ENCODE measurements at places on chromosomes 7 and 10.

DNA sequence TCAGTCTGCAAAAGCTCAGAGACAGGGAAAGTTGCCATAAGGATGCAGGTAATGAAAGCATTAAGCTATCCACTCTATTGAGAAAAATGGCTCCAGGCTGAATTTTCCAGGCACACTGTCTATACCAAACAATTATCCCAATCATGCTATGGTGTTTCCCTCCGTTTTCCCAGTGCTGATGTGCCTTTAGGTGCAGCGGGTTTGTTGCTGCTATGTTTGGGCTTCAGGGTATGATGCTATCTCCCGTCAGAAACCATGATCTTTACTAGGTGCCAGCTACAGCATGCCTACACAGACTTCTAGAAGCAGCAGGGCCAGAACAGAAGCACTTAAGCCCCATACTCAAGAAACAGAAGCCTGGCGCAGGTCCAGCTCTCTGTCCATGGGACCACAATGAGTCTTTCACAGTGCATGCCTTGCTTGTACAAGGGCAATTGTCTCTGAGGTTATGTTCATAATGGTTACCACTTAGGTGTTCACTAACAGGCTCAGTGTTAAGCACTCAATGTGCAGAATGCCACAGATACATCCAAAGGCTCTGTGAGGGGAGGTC is 19.4 kb downstream of the STEAP1B start:
- DNase-seq = no peak

DNA sequence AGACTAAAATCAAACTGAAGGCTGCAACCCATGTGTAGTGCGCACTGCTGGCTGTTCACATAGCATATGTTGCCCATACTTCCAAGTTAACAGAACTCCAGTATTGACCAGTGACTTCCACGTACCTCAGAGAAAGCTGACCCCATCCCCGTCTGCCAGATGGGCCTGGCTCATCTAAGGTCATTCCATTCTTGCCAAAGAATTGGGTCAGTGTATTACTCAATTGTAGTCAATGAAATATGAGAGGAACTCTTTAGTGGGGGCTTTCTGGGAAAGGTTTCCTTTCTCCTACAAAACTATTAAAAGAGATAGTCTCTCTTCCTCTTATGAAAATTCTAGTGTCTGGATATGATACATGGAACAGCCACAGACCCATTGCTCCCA is 238.6 kb downstream of the COBL start:
- no peak for DNase-seq

GRCh38 chr10:17648243-17649035 is 4.5 kb downstream of the STAM start:
- no peak for DNase-seq

DNA sequence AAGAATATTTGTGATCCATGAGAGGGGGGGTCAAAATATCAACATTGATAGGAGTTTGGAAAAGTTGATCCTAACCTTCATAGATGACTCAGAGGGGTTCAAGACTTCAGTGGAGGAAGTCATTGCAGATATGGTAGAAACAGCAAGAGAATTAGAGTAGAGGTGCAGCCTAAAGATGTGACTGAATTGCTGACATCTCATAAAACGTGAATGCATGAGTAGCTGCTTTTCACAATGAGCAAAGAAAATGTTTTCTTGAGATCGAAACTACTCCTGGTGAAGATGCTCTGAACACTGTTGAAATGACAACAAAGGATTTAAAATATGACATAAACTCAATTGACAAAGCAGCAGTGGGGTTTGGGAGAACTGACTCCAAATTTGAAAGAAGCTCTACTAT is 700.7 kb upstream of the FZD8 start:
- DNase-seq = no peak

GRCh38 chr10:17113346-17113745 is 16.3 kb downstream of the CUBN start:
- no peak for DNase-seq

- no peak for DNase-seq
These were observed 77.4 kb upstream of the HPS1 start for GRCh38 chr10:98524124-98524523.

GRCh38 chr7:146319629-146320028 is 203.0 kb downstream of the CNTNAP2 start:
- DNase-seq = no peak

- no peak for DNase-seq
These were observed 50.6 kb upstream of the TES start for GRCh38 chr7:116159711-116160110.

DNA sequence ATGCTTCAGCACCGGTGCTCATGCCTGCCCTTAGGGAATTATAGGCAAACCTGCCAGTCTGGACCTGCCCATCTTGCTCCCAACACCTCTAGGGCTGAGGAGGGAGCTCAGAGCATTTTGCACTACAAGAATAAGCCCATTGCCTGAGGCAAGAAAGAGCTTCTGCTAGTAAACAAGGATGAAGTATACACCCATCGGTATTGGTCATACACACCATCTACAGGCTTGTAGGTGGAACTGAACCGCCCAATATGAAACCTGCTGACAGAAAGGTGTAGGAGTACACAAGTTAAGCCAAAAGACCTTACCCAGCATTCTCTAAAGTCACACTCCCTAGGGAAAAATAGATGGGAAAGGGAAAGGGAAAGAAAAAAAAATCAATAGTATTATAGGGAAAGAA is 957.0 kb upstream of the LRRTM3 start:
- no peak for DNase-seq

GRCh38 chr7:28406192-28406591 is 6.1 kb upstream of the CREB5 start:
- DNase-seq = no peak

DNA sequence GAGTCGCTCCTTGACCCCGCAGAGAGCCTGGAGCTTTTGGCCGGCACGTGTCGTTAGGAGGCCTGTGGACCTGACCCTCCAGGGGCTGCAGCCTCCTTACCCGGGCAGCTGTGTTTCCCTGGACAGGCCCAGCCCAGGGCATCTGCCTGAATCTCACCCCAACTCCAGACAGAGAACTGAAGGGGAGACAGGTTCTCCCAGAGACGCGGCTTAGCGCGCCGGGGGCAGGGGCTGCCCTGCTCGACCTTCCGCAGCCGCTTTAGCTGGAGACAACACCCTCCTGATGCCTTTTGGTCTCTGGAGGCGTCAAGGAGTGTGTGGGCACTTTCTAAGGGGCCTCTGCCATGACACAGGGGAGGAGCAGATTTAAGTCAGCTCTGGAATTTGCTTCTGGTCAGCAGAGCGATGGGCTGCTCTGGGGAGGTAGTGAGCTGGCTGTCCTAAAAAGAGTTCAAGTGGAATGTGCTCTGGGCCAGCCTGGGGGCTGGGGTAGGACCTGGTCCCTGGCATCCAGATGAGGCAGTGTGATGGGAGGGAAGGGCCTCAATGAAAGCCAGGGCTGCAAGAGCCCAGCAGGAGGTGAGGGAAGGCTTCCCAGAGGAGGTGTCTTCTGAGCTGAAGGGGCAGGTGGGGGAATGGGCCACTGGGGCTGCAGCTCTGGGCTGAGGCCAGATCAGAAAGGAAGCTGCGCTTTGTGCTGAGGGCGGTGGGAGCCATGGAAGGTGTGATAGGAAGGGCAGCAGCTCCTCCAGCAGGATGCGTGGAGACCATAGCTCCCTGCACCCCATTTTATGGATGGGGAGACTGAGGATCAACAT is 5.8 kb downstream of the GRIFIN start:
- no peak for DNase-seq

DNA sequence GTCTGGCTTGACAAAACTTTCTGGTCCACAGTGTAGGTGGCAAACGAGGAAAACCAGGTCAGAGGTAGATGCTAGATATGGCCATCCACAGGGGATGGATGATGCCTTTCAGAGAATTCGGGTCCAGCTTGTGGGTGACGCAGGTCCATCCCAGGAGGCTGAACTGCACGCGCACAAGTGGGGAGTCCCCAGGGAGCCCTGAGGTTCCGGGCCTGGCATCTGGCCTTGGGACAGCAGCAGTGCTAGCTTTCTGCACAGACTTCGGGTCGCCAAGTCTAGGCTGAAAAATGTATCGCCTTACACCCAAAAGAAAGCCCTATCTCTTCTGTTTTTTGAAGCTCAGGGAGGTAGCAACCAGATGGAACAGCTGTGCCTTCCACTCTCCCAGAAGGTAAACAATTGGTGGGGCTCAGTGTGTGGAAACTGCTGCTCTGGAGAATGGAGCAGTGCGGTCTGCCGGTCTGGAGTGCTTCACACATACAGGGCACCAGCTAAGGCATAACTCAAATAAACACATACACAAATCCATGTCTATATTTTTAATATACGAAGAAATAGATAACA is 119.3 kb upstream of the ACBD5 start:
- DNase-seq = no peak

- no peak for DNase-seq
These were observed 84.9 kb downstream of the MKX start for GRCh38 chr10:27660711-27661110.

GRCh38 chr10:79188154-79188965 is 119.6 kb downstream of the ZMIZ1 start:
- DNase-seq = no peak

DNA sequence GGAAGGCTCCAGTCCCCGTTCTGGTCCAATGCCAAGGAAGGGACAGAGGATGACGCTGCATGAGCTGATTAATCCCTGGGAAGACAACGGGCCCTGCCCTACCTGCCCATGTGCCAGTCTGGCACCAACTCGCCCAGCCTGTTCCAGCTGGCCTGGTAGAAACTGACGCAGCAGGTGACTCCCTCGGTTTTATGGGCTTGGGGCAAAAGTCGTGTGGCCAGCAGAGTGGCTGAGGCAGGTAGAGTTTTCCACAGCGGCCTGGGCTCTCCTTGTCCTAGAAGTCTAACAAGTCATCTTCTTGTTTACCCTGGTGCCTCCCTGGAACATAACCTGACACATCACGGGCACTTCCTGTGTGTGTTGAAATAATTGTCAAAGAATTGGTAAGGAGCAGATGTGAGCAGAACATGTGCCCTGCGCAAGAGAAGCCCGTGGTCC is 20.4 kb upstream of the LMTK2 start:
- DNase-seq = no peak

GRCh38 chr7:30391806-30392205 is 86.8 kb downstream of the NOD1 start:
- DNase-seq = no peak

DNA sequence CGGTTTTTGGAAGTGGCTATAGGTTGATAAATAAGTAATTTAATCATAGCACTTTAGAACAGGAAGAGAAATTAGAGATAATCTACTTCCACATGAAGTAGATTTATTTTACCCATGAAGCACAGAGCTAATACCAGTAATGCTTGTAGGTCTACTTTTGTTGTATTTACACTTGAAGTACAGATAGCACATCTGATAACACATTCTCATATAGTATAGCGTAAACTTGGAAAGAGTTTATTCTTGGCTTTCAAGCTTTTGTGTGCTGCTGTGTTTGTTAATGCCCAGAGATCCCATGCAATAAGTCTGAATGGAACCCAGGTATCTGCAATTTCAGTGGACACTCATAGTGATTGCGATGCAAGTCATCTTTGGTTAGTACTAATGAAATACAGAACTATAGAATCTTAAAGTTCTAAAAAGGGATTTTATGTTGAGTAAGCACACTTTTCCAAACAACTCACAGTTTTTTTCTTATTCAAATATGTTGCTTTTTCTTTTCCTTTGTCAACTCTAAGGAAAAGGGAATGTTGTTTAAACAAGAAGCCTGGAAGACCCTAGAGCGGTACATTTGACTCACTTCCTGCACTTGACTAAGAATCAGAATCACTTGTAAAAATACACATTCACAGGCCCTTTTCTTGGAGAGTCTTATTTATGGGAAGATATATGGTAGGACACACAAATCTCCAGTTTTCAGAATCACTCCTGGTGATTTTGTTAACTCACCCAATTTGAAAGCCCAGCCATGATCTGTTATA is 105.8 kb downstream of the GNAI1 start:
- DNase-seq = no peak

DNA sequence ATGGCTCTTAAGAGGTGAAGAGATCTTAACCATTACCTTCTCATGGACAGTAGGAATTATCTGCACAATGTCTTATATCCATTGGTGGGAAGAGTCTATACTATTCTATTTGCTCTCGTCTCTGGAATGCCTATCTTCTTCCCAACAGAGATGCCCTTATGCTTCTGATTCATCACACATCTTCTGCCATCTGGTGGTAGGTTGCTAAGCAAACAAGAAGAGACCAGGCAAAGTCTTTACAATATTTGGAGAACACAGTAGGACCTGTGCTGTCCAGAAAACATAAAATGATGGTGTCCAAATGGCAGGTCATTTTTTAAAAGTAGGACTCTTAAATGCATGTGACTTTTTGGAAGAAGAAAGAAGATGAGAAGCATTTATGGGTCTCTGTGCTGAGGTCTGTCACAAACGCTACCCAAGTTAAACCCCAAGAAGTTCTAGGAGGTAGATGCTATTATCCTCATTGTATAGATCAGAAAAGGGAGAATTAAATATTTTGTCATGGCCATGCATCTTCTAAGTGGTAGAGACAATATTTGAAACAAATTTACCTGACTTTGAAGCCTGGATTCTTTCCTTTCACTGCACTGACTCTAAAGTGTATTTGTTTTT is 67.8 kb upstream of the NXPH1 start:
- DNase-seq = no peak

GRCh38 chr7:463362-463781 is 56.3 kb downstream of the PDGFA start:
- no peak for DNase-seq

DNA sequence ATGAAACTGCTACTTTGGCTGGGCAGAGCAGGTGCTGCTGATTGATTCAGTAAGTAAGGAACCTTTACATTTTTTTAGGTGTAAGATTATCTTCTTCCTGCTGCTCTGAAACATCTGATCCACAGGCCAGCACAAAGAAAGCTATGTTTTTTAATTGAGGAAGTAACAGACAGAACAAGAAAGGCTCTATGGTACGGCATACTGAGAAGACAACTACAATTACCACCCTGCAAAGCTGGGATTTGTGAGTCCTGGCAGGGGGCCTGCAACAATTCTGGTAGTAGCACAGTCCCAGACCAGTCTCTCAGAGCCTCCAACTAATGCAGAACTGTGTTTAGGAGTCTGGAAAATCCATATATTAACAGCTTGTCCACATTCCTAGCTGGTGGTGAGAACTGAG is 103.0 kb upstream of the LRRTM3 start:
- no peak for DNase-seq

GRCh38 chr10:63241841-63242281 is 108.7 kb downstream of the NRBF2 start:
- no peak for DNase-seq

- no peak for DNase-seq
These were observed 44.1 kb downstream of the VTI1A start for GRCh38 chr10:112491144-112491543.

- no peak for DNase-seq
These were observed 266.7 kb upstream of the PLXDC2 start for GRCh38 chr10:19549503-19549902.

GRCh38 chr10:51699145-51699474 is 285 bp downstream of the CSTF2T start:
- DNase-seq = no peak

DNA sequence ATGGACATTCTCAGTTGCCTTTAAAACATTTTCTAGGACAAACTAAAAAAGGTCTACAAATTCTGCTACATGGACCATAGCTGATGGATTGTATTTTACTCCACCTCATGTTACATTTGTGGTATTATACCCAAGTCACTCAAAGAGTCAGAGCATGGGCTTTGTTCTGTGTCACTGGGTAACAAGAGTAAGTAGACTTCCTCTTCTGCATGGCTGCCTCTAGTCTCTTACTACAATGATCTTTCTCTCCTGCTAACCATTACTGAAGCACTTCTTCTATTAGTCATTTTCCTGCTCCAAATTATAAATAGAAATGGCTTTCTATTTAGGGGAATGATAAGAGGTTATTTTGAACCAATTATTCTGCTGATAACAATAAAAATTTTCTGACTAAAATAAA is 727.4 kb upstream of the NRP1 start:
- no peak for DNase-seq
